ENCODE measurements at places on chromosomes 5 and 9.

DNA sequence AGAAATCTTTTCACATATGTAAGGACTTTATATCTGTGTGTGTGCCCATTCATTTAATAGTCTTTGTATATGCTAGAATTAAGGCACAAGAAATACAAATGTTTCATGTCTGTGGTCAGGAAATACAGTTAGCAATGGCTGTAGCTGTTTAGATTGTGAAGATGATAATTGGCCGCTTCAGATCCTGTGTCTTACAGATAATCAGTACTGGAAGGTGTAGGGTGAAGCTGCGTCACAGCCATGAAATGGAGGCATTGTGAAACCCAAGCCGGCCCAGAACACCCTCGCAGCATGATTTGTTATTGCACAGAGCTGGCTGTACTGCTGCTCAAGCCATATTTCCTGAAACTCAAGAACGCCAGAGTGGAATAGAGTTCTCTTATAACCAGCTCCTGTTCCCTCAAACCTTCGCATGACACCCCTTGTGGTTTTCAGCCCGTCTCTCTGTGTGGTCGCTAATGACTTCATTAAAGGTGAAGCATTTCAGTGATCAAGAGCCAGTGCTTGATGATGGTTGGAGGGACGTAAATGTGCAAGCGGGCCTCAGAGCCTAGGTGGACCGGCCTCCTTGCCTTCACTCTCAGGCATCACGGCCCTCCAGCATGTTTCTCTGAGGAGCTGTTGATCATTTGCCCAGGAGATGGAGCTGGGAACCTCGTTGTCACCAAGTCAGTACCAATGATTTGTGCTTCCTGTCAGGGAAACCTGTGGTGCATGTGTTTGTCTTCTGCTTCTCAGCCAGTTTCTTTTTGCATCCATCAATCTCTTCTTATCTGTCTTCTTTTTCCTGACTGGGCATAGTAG is 80.1 kb downstream of the F2RL2 start:
- DNase-seq = no peak

GRCh38 chr5:78506261-78507024 is 142.1 kb downstream of the LHFPL2 start:
- no peak for DNase-seq

- DNase-seq = no peak
These were observed 15.4 kb upstream of the RASA1 start for GRCh38 chr5:87252283-87252605.

- no peak for DNase-seq
These were observed 57.3 kb downstream of the CMYA5 start for GRCh38 chr5:79746642-79747569.

GRCh38 chr9:17116400-17116837 is 18.4 kb upstream of the CNTLN start:
- no peak for DNase-seq

DNA sequence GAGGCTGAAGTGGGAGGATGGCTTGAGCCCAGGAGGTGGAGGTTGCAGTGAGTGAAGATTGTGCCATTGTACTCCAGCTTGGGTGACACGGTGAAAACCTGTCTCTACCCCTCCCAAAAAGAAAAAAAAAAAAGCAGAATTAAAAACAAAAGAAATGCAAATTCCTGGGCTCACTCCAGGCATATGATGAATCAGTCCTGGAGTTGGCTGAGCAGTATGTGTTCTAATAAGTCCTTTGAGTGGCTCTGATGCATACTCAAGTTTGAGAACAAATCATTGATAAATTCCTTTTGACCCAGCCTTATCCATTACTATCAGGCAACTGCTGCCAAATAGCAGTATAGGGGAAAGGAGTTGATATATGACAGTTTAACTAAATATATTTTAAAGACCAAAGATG is 28.3 kb downstream of the UHRF2 start:
- no peak for DNase-seq

- no peak for DNase-seq
These were observed 202.0 kb upstream of the KLF9 start for GRCh38 chr9:70616228-70616990.

DNA sequence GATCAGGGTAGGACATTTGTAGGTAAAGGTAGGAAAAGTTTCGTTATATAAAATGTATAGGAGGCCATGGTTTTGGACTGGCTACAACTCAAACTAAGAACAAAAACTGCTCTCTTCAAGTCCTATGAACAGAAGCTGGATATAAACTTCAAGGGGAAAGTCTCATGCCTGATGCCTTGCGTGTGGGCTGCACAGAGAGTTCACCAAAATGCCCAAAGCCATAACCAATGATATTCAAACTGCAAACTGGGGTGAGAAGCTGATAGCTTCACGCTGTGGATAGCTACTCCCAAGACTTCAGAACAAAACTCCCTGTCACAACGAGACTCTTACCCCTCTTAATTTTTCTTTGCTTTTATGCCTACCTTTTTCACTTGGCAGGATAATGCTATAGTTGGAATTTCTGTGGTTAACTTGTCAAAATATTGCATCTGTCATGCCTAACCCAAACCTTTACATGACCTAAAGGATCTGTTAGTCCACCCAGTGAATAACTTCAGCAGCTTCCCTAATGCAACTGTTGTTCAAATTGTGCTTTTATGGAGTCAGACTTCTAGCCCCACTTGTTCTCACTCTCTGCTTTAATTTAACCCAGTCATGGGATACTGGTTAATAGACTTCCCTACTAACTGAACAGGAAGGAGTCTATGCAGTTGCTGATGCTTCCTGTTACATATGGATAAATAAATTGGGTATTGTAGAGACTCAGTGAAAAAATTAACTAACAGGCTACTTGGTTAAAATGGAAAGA is 71.9 kb downstream of the SFXN1 start:
- no peak for DNase-seq

GRCh38 chr5:170407062-170407461 is 17.9 kb upstream of the KCNMB1 start:
- DNase-seq = no peak

DNA sequence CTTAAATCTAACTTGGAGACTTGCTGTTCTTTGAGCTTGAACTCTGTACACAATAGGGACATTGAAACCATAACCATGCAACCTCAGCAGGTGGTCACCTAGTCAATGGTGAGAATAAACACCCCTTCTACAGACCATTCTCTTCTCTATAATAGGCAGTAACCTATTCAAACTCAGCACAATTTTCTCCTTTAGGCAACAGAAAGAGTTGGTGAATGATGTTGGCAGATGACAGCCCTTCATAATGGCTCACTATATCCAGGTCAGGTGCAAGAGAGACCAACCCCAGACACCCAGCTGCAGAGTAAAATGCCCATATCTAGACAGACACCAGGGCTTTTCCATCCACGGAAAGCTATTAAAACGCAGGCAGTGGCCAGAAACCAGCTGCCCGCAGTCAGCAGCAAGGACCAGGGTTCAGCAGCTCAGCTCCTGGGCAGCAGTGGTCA is 106.7 kb downstream of the SERINC5 start:
- DNase-seq = no peak

DNA sequence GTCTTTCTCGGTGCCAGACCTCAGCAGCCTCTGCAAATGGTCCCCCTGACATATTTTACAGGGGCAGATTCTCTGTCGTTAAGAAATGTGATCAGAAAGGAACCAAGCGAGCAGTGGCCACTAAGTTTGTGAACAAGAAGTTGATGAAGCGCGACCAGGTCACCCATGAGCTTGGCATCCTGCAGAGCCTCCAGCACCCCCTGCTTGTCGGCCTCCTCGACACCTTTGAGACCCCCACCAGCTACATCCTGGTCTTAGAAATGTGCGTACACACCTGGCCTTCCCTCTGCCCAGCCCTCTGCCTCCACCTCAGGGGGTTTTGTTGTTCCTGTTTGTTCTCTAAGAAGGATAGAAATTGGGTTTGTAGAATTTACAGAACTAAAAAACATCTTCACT is 77.3 kb upstream of the OTULINL start:
- DNase-seq = no peak

- no peak for DNase-seq
These were observed 91.0 kb downstream of the SNX18 start for GRCh38 chr5:54608423-54609085.

- DNase-seq = no peak
These were observed 216.6 kb downstream of the SEMA6A start for GRCh38 chr5:116358015-116358523.
